Activated naive CD8-positive, alpha-beta T cell treated with anti-CD3 and anti-CD28 coated beads, Interleukin-2, amount 10 ng/mL, durations not matched to agents 7 days and 5 days (primary cell): ENCODE measurements at places on chromosomes 16 and 17.

DNA sequence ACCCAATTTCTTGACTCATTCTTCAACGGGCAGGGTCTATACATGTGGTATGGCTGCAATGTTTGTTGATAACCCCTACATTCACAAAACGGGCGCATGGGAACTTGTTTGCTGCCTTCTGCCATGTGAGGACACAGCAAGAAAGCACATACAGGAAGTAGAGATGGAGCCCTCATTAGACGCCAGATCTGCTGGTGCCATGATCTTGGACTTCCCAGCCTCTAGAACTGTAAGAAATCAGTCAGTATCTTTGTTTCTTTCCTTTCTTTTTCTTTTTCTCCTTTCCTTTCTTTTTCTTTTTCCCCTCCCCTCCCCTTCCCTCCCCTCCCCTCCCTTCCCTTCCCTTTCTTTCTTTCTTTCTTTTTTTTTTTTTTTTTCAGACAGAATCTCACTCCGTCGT, 165.2 kb downstream of the WWOX start:
- no peak for DNase-seq

DNA sequence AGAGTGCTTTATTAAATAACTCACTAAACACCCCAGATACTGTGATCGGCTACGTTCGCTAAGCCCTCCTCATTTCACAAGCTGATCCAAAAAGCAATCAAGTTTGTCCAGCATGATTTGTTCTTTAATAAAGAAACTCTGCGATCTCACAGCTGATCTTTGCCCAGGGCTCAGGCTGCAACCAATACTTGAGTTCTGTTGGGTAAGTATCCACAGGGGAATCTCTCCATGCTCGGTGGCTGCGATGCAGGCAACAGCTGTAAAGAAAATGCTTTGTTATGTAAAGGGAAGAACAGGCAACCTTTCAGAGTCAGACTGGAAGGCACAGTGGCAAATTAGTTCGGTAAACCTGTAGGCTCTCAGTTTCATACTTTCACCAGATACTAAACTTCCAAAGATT, 67.5 kb downstream of the SHISA6 start:
- no peak for DNase-seq

DNA sequence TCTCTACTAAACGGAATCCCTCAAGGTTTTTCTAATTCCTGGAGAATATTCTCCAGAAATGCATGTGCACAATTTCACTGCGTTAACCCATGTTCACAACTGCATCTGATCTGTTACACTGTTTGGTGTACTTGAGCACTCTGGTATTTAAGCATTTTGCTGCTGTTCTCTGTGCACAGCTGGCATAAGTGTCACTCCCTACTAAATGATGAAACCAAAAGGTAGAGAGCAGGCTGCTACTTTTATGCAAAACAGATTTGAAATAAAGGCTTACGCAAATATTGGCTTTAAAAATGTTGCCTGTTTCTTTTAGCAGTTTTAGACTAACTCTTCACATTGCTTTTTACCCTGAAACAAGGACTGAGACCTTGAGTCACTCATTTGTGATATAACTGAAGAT, 41.7 kb downstream of the ESRP2 start:
- no peak for DNase-seq

DNA sequence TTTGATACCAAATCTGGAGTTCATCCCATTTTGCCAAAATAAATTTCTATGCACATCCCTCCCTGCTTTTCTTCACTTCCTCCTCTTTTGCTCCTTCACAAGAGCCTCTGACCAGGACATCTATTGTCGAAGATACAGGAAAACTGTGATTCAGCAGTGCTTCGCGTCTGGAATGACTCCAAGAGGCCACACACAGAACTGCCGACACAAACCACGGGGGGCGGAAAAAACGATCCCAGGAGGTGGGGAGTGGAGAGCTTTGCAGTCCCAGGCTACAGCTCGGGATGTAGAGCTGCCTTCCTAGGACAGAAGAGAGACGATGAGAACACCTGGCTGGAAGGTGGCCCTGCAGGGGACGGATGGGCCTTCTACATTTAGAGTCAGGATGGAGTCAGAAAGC, 102.8 kb downstream of the XYLT1 start:
- peak; percentile 39 for DNase-seq

DNA sequence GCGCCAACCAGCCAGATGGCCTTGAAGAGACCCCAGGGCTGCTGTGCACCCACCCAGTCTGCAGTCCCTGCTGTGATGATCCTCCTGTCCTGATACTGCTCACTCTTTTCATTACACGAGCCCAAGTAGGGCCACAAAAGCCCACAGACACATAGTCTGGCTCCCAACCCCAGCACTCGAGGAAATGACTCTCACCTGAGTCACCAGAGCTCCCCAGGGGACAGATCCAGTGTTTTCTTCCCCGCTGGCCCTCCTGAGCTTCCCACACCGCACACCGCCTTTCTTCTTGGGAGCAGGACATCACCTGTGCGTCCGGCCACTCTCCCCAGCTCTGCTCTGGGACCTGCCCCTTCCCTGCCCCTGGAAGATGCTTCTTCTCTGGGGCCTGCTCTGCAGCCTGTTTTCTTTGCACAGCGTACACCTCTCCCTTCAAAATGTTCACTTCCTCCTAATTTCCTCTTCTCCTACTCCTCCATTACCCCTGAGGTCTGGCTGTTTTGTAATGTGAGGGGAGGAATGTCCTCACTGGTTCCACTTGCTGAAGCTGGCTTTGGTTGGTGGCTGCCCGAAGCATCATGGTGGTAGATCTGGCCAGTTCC, 2.0 kb upstream of the SCN4A start:
- no peak for DNase-seq

DNA sequence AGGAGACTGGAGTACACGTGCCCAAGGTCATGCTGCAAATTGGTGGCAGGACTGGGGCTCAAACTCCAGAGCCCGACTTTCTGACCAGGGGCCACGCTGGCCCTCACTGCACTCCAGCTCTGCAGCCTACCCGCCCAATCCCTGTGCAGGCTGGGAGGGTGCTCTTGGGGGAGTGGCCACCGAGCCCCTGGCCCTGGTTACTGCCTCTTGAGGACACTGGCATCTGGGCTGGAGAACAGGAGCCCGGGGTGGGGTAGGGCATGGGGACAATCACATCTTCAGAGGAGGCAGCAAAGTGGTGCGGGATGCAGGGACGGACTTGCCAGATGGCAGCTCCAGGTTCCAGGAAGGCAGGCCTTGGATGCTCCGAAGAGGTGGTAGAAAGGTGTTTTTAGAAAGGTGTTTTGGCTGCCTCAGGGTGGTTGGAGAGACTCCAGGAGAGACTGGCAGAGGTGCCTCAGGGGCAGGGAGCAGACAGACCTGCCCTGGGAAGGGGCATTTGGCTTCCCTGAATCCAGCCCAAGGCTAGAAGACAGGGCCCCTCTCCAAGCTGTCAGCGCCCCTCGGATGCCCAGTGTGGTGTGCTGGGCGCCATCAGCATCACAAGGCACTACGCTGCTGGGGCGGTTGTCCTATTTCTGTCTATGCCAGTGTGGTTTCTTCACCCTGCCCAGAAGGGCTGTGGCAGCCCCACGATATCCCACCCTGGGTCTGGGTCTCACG, 220.6 kb downstream of the NTN1 start:
- DNase-seq: no peak

DNA sequence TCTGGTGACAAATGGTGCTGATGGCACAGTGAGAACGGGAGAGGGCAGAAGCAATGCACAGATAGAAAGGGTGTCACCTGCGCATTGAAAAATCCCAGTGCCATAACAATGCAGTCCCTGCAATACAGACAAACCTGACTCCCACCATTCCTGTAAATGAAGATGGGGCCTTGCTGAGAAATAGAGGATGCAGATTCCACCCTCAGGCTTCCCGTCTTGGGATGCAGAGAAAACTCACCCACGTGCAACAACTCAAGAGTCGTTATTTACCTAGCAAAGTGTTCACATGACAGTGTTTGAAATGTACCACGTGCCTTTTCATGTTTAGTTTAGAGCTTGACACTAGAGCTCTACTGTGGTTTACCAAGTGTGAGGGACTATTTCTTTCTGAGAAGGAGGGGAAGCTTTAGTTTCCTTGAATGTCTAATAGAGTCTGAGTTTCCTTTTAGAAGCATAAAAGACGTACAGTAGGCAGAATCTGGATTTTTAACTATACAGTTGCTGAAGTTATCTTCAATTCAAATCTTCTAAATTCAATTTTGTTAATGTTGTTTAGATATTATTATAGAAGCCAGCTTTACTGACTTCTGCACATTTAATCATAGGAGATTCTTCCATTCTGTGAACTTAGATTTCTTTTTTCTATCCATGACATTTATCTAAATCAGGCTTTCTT, 35.6 kb downstream of the WWOX start:
- DNase-seq: no peak

- DNase-seq: no peak
Observed at GRCh38 chr17:70938336-70938735, 769.0 kb downstream of the KCNJ2 start.

DNA sequence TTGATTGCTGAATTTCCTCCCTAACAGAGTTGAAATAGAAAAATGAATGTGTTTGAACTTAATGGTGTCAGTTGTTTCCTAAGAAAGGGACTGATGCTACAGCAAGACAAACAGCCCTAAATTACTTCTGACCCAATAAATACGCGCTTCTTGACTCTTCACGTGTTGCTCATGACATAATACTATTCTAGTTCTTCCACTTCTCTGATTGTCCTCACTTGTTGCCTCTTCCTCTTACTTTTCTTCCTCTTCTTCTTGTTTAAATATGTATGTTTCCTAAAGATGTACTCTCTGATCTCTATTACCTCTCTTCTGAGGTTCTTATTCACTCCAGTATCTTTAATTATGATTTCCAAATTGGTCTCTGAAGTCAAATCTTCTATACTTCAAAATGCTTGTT, 32.4 kb downstream of the RNF43 start:
- DNase-seq: no peak

DNA sequence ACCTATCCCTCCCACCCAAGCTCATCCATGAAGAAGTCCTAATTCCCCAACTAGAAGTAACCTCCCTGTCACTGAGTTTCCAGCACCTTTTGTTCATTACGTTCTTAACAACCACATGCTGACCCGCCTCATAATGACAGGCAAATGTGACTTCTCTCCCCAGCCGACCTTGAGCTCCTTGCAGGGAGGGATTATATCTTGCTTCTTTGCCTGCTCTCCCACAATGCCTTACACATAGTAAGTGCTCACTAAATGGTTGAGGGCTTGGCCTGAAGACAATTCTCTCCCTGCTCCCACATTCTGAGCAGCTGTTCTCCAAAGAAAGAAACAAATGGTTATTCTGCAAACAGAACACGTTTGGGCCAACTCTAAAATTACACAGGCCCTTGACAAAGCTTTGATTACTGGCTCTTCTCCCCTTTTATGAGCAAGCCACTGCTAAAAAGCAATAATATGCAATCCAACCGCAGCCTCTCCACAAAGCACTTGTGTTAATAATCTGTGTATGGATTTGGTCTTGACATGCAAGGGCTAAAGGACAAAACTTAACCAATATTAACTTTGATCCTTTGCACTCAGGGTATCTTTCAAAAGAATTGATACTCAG, 23.2 kb downstream of the SLC39A11 start:
- no peak for DNase-seq

GRCh38 chr16:35210681-35211433, 1751.4 kb downstream of the TP53TG3F start:
- no peak for DNase-seq

DNA sequence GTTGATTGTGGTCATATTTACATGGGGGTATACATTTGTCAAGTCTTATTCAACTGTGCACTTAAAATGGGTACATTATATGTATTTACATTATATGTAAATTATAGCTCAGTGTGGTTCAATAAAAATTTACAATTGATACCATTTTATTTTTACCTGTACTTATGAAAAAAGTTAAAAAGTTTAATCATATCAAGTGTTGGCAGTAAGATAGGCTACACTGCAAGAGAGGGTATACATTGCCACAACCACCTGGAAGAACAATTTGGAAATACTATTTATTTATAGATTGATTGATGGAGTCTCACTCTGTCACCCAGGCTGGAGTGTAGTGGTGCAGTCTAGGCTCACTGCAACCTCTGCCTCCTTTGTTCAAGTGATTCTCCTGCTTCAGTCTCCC, 453.3 kb downstream of the XYLT1 start:
- no peak for DNase-seq

DNA sequence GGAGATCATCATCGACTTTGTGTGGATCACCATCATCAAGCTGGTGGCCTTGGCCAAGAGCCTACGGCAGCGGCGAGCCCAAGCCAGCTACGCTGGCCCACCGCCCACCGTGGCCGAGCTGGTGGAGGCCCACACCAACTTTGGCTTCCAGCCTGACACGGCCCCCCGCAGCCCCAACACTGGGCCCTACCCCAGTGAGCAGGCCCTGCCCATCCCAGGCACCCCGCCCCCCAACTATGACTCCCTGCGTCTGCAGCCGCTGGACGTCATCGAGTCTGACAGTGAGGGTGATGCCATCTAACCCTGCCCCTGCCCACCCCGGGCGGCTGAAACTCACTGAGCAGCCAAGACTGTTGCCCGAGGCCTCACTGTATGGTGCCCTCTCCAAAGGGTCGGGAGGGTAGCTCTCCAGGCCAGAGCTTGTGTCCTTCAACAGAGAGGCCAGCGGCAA, 72.5 kb downstream of the COG7 start:
- DNase-seq: no peak

GRCh38 chr17:41492771-41493170, 3.1 kb upstream of the KRT36 start:
- DNase-seq: no peak

DNA sequence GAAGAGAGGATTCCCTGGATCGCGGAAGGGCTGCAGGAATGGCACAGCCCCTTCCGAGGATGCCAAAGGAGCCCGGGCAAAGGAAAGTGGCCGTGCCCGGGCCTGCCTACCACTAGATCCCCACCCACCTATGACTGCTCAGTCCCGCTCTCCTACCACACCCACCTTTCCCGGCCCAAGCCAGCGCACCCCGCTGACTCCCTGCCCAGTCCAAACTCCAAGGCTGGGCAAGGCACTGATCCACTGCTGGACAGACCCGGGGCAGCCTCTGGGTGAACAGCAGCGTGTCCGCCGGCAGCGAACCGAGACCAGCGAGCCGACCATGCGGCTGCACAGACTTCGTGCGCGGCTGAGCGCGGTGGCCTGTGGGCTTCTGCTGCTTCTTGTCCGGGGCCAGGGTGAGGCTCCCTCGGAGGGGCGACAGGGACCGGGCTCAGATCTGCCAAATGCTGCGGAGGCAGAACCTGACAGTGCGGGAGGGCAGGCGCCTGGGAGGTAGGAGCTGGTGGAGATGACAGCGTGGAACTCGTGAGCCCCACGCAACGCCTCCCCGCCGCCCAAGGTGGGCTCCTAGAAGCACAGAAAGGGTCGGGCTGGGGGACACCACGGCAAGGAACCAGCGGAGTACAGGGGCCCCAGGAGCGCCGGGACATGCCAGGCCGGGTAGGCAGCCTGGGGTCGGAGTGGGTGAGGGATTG, at the start of gene CES2:
Gene CES2, plus strand, starts transcription at position 203 of the 698 bp plus-strand sequence. Its CDS starts 120 bp downstream, at position 323.
- no peak for DNase-seq

GRCh38 chr16:83603723-83604570, 203.8 kb upstream of the HSBP1 start:
- no peak for DNase-seq
